Chondrocyte (in vitro differentiated cells): ENCODE measurements at places on chromosomes 7 and 10. TPM values are rescaled to one million over a fixed set of nuclear protein-coding genes. Genes with fewer than 3 reads are reported as not detected.

FZD1 gene
- 23.5 to 75.0 TPM (median 24.3 TPM) in 3 replicates for total RNA-seq

- DNase-seq = no peak
Observed at GRCh38 chr7:27714831-27715444, 25.0 kb upstream of the TAX1BP1 start.

DNA sequence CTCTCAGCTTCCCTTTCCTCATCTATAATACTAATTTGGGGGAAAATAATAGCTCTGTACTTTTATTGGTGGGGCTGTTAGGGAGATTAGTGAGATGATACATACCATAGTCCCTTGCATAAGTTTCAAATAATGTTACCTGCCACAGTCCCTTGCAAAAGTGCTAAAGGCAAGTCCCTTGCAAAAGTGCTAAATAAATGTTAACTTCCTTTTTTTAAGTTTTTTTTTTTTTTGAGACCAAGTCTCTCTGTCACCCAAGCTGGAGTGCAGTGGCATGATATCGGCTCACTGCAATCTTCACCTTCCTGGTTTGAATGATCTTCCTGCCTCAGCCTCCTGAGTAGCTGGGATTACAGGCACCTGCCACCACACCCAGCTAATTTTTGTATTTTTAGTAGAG lies 43.4 kb upstream of the SRGN start:
- no peak for DNase-seq

RAMP3 gene
- total RNA-seq = not detected in 3 replicates

- DNase-seq = no peak
Observed at GRCh38 chr7:102991540-102992214, 78.9 kb downstream of the LRRC17 start.

- no peak for DNase-seq
Observed at GRCh38 chr10:17122726-17123661, 6.6 kb downstream of the CUBN start.

- DNase-seq = no peak
Observed at GRCh38 chr10:32072025-32072800, 16.0 kb upstream of the KIF5B start.

GRCh38 chr10:11593612-11594011 lies 17.8 kb downstream of the USP6NL start:
- no peak for DNase-seq

- no peak for DNase-seq
Observed at GRCh38 chr7:38673795-38674194, 42.6 kb upstream of the AMPH start.

DNA sequence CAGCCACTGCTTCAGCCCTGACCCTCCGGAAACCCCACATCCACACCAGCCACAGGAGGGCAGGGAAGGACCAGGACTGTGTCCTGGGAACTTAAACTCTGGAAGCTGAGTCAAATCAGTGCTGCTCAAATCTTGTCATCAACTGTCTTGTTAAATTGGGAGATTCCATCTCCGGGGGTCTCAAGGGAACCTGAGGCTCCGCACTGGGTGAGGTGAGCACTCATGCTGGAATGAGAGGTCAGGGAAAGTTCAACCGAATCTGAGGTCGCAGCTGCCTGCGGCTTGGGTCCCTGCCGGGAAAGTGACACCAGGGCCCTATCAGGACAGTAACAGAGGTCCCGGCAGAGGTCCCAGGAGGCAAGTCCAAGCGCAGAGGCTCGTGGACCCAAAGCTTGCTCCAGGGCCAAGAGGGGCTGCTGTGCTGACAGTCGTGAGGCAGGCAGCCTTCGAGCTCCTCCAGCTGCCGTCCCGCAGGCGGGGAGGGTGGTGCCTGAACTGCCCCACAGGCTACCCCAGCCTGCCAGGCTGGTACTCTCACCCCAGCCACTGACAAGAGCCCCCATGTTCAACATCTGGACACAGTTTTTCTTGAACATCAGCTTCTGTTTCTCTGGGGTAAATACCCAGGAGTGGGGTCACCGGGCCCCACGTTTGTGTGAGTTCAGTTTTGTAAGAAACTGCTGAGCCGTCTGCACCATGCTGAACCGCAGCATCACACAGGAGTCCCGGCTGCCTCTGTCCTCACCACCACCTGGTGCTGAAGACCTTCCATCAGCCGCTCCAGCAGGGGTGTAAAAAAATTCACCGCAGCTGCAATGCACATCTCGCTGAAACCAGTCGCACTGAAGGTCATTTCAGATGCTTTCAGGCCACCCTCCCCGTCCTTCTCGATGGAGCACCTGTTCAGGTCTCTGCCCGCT lies 101.0 kb downstream of the DIP2C start:
- DNase-seq = no peak

GRCh38 chr10:91796331-91797047 lies 1.7 kb upstream of the TNKS2 start:
- DNase-seq = no peak

GRCh38 chr10:70478191-70479164 lies at the start of gene PALD1:
Gene PALD1 (plus strand): TSS chr10:70478767. CDS start chr10:70525952, 47,185 bp downstream.
- no peak for DNase-seq

- no peak for DNase-seq
Observed at GRCh38 chr7:74475987-74476350, 22.3 kb downstream of the GTF2IRD1 start.

GRCh38 chr10:129942936-129943715 lies 20.9 kb downstream of the EBF3 start:
- DNase-seq = no peak

DNA sequence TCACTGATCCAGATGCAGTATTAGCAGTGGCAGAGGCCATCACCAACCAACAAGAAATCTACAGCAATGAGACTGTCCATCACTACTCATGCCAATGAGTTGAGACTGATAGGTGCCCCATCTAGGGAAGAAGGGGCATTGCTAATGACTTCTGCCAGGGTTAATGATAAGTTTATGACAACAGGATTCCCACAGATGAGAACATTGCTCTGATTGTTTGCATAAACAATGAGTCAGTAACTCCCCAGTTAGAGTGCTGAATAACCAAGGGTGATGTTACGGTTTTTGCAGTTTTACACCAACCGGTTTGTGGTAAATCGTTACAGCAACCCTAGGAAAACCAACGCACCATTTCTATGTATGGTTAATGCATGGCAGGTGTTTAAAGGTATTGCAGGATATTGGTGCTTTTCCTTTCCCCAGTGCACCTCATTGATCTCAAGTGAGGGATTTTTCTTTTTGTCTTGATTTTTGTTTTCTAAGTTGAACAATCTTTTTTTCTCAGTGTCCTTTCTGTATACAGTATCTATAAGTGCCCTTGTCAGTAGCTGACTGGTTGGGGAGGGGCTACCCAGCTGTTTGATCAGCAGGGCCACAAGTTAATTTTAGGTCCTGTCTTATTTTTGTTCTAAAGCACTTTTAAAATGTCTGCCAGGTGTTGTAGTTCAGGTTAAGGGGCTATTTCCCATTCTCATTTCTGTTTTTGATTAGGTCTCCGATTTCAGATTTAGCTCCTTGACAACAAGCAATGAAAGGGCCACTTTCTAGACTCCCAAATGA lies 3.9 kb upstream of the CSGALNACT2 start:
- no peak for DNase-seq

- no peak for DNase-seq
Observed at GRCh38 chr7:36490419-36490830, 100.8 kb downstream of the ANLN start.

DNA sequence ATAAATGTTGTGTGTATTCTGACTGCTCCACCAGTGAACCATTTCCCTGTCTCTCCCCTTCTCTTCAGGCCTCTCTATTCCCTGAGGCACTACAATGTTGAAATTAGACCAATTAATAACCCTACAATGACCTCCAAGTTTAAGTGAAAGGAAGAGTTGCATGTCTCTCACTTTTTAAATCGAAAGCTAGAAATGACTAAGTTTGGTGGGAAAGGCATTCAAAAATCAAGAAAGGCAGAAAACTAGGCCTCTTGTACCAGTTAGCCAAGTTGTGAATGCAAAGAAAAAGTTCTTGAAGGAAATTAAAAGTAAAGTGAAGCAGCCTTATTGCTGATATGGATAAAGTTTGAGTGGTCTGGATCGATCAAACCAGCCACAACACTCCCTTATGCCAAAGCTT lies 198.3 kb upstream of the YAE1 start:
- DNase-seq = no peak

RASSF4 gene
- 24.6 to 37.8 TPM (median 35.9 TPM) in 3 replicates for total RNA-seq

PARP12 gene
- 6.8 to 9.8 TPM (median 8.7 TPM) in 3 replicates for total RNA-seq

DNA sequence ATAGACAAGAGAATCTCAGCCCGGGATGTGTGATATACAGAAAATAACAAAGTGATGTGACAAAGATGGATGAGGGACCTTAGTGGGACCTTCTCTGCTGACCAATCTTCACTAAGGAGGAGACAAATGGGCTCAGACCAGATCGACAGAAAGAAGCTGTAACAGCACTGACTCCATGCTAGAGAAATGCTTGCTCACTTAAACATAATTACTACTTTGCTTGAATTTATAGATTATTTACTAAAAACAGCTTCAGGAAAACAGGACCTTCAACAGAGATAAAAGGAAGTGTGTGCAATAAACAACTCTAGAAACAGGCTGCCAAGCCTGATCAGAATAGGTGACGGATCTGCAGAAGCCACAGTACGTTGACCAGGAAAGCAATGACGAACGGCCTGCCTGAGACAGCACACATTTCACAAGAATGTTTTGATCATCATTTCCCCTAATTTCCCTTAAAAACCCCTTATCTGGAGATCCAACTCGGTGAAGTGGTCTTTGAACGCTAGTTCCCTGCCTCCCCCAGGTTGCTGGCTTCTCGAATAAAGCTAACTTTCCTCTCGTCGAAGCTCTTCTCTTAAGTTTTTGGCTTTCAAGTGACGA lies 98.4 kb upstream of the STEAP1B start:
- DNase-seq = no peak

- peak; percentile 5 for DNase-seq
Observed at GRCh38 chr7:74412603-74413002, 41.1 kb upstream of the GTF2IRD1 start.

C7orf33 gene
- not detected in 3 replicates for total RNA-seq

DNA sequence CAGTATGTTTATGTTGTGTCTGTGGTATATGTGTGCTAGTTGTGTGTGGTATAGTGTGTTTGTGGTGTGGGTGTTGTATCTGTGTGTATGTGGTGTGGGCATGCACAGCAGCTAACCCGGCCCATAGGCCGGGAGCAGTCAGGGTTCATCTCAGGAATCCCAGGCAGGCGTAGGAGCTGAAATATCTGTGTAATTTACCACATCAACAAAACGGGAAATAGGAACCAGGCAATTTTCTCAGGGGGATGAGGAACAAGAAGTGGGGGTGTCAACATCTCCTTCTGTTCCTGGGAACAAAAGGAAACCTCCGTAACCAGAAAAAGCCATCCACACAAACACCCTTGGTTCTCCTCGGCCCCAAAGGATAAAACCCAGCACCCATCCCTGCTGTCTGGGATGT lies 24.5 kb upstream of the ZNF488 start:
- no peak for DNase-seq

DNA sequence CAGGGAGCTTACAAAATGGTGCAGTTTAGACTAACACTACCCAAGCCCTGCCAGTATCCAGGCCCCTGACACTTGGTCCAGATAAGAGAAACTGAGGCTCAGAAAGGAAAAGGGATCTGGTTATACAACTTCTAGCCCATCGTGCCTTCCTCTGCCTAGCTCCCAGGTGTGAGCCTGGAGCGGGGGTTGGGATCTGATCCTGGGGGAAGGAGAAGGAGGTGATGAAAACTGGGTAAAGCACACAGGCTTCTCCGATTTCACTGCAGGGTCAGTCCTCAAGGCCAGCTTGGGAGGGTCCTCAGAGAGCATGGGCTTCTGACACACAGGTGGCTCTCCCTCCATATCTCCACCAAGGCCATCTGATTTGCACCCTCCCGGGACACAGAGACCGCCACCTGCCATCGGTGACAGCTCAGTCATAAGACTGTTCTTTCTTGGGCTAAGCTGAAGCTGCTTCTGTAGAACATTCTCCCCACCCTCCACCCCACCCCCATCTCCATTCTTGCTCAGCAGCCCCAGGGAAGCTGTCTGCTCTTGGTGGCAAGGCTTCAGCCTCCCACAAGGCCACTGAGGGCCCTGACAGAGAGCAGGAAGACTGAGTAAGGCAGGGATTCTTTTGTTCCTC lies 16.4 kb downstream of the SRRM3 start:
- no peak for DNase-seq

PRKCQ gene
- total RNA-seq = 0.13 to 0.15 TPM in 2 of 3 replicates, not detected in the other

GRCh38 chr7:7271094-7271874 lies 88.9 kb downstream of the C1GALT1 start:
- no peak for DNase-seq

DNA sequence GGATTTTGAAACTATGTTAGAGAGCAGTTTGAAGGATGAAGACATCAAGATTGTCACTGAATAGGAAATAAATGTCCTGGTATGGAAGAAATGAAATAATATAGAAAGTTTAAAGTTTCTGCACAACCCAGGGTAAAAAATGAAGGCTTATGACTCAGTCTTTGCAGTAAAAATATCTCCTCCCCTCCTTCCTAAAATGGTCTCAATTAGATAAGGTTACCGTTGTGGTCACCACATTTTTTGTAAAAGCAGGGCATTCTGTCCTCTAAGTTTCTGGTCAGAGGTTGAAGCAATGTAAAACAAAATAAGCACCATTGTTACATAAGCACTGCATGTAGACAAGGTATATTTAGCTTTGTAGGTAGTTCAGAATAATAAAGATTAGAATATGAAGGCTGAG lies 403.5 kb downstream of the SUGCT start:
- DNase-seq = no peak

DNA sequence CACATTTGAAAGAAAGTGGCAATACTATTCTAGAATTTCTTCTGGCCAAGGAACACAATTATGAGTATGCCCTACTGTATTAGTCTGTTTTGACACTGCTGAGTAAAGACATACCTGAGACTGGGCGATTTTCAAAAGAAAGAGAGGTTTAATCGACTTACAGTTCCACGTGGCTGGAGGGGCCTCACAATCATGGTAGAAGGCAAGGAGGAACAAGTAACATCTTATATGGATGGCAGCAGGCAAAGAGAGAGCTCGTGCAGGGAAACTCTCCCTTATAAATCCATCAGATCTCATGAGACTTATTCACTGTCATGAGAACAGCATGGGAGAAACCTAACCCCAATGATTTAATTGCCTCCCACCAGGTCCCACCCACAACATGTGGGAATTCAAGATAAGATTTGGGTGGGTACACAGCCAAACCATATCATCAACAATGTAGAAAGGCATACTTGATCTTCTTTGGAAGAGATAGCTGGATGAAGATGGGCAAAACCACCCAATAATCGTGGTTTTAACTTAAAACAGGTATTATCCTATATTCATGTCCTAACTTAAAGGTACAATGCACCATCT lies 113.9 kb downstream of the ETV1 start:
- no peak for DNase-seq

DNA sequence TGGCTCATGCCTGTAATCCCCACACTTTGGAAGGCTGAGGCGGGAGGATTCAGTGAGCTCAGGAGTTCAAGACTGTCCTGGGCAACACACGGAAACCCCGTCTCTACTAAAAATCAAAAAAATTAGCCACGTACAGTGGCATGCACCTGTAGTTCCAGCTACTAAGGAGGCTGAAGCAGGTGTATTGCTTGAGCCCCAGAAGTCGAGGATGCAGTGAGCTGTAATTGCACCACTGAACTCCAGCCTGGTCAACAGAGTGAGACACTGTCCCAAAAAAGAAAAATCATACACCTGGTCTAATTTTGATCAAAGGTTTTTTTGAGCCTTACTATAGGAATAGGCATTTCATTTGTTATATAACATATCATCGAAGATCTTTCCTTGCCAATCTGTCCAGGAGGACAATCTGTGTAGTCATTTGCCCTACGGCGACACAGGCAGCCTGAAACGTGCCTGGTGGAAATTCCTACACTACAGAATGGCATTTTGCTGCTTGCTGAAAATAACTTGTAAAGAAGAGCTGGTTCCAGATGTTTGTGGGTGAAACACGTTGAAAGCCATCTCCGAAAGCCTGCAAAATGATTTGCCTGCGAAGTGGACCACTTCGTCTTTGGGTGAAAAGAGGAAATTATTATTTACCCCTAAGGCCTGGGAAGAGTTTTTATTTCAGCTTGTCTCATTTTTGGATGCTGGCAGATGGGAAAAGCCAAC lies 31.3 kb upstream of the GDI2 start:
- DNase-seq = peak; percentile 26

CEP41 gene
- total RNA-seq = 10.3 to 13.9 TPM (median 10.4 TPM) in 3 replicates
